Stimulated activated CD4-positive, alpha-beta T cell treated with anti-CD3 and anti-CD28 coated beads, TNF-alpha, amount 100 ng/mL, for 4 hours (primary cell): ENCODE measurements at places on chromosomes 2 and 18.

GRCh38 chr2:157895531-157895930 lies 19.4 kb upstream of the ACVR1 start:
- DNase-seq: no peak

DNA sequence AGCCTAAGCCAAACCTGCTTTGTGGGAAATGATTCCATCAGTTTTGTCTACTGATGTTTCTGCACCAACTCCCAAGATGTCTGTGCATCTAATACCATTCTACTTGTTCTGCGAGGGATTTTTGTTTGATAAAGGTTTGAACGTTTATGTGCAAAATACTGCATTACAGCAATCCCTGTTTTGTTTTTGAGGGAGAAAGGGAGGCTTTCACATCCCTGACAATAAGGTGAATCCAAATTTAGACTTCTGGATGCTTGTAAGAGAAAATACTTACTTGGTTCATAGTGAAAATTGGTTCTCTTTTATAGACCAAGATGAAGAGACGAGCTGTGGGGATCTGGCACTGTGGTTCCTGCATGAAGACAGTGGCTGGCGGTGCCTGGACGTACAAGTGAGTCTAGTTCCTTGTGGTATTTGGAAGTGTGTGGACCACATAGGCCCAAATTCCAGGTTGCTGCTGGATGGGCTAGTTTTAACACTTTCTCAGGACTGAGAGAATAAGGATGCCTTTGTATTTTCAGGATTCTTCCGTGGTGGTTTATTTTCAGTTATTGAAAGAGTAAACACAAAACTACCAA lies 1.1 kb downstream of the RPL37A start:
- DNase-seq: no peak

DNA sequence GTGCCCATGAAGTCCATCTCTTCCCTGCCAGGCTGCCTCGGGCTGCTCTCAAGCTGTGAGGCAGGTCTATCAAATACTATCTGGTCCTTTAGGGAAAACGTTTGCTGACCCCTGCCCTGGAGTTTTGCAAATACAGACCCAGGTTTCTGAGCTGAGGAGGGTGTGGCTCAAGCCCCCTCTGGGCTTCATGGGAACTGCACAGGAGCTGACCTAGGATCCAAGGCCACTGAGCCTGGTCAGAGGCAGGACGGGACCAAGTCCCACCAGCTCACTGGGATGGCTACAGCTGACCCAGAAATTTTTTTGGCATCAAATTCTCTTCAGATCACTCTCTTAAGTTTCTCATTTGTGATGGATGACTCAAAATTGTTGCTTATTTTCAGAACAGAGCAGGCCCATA lies 14.1 kb downstream of the ZNF516 start:
- DNase-seq: no peak

DNA sequence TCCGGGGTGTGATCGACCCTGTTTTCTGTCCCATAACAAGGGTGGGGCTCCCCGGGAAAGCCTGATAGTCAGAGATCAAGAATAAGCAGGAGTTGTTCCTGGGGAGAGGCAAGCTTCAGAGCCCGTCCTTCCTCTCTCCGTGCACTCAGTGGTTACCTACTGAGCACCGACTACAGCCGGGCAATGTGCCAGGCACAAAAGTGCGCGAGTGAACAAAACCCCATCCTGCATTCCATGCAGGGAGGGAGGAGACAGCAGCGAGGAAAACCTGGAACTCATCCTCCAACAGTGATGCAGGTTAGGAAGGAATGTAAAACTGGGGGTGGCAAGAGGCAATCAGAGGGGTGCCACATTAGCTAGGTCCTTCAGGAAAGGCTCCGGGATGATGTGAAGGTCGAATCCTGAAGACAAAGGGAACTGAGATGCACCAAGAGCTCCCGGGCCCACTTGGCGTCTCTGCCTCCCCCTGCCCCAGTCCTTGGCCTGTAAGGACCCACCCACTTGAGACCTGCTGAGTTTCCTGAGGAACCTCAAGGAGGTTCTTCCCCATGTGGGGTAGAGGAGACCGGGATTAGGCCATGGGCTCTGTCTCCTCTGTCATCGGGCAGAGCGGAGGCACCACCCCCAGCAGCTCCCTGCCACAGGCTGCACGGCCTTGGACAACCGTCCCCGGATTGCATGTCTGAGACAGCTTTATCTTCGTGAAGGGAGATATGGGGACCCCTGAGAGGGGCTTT lies 198.2 kb downstream of the NDUFA10 start:
- no peak for DNase-seq

DNA sequence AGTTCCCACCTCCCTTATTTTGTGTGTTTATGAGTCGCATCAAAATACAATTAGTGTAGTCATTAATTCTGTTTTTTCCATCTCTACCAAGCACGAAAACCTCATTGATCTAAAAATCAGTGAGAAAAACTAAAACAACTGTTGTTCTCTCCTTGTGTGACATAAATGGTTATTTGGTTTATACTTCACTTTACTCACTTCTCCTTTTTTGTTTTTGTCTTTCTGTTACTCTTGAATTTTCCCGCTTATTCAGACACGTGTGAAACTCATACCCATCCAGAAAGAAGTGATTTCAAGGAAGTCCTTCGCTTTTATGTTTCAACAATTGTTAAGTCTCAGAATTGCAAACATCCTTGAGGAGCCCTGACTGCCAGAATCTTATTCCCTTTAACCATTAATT lies 121.6 kb downstream of the EML6 start:
- DNase-seq: no peak

GRCh38 chr18:28208268-28208667 lies 31.3 kb upstream of the CDH2 start:
- no peak for DNase-seq

- DNase-seq: no peak
Observed at GRCh38 chr2:139917690-139918384, 1137.6 kb upstream of the NXPH2 start.
